ENCODE measurements at places on chromosomes 16 and 17.

DNA sequence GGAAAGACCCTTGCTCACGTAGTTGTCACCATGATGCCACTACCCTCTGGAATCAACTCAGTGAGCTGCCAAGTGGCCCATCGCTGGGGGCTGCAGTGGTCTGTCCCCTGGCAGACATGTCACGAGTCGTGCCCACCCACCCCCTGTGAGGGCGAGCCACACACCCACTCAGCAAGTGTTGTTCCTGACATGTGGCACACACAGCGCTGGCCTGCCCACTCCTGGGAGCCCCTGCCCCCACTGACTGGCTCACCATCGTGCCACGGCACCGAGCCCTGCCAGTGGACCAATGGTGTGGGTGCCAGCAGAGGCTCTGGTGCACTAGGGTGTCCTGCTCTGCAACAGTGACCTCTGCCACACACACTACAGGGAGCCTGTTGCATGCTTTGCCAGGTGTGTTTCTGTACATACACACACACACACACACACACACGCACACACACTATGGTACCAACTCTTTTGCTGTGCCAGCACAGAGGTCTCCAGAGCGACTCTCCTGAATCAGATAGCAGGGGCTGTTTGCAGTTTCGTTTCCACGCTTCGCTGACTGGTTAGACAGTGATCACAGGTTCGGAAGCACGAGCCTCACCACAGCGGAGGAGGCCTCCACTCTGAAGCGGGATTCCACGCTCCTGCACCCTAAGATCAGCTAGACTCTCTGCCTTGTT, 7.7 kb downstream of the RTN4RL1 start:
- DNase-seq, result no peak

DNA sequence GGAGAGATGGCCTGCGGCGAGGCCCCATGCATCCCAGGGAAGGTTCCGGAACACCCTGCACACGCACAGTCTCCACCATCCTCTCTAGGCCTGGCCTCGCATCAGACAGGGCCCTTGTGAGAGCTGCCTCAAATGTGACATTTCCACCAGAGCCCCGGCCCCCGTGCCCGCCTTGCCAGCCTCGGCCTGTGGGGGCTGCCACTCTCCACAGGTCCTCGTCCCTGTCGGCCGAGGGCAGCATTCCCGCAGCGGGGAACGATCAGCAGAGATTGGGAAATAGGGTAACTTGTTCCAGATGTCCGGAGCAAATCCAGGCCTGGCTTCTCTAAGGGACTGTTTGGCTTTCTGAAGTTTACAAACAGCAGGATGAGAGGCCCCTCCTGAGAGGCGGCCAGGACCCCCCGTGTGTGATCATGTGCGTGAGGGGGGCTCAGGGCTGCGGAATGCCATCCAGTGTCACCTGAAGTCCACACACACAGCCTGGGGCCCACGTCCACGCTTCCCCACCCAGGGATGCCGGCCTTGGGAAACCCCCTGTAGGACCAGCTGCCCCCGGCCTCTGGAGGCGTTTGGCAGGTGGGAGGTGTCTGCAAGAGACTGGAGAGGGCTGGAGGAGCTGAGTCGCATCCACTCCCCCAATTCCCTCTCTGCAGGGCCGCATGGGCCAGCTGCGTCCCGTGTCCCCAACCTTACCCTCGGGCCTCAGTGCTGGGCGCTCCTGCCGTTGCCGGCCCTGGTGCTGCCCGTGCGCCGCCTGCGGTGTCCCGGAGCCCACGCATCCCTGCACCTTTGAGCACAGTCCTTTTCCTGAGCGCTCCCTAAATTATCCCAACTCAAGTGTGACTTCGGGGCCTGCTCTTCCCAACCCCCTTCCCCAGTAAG, 70.4 kb downstream of the ZDHHC7 start:
- DNase-seq, result no peak

DNA sequence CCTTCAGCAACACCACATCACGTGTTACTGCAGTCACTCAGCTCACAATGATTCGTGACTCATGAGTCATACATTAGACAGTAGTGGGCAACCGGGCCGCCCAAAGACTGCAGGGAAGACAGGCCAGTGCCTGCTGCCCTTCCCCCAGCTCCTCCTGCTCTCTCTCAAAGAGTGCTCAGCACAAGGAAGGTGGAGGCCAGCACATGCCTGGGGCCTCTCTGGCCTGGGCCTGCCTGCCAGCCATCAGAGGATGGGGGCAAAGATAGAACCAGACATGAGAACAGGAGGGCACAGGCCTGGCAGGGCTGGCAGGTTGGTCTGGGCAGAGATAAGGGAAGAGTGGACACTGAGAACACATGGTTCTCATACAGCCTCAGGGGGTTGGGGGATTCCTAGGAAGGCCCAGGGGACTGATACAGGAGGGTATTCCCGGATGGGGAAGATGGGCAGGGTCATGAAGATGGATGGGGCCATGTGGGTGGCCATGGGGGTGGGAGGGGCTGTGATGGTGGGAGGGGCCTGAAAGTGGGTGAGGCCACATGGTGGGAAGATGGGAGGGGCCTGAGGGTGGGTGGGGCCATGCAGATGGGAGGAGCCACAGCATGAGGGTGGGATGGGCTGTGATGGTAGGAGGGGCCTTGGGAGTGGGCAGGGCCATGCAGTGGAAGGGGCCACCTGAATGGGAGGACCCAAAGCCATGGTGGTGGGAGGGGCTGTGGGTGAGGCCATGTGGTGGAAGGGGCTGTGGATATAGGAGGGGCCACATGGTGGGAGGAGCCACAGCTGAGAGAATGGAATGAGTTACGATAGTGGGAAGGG, 29.0 kb downstream of the KATNB1 start:
- DNase-seq, result peak; percentile 84

- no peak for DNase-seq
Observed at GRCh38 chr17:57264250-57264649, 7.9 kb downstream of the MSI2 start.

DNA sequence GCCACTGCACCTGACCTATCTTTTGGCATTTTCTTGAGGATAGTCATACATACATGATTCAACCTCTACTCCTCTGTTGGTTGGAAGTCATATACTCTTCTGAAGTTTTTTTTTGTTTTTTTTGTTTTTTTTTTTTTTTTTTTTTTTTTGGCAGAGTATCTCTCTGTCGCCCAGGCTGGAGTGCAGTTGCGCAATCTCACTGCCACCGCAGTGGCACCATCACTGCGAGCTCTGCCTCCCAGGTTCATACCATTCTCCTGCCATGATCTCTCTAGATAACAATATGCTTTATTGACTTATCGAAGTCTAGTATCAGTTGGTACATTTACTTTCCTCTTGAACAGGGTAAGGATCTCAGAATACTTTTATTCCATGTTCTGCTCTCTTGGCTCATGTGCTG, 224.2 kb upstream of the WSCD1 start:
- no peak for DNase-seq

- peak; percentile 62 for DNase-seq
Observed at GRCh38 chr17:28405632-28406472, at the start of gene SLC46A1. Gene SLC46A1, minus strand, starts transcription at chr17:28406212. Its CDS starts 98 bp downstream, at chr17:28406114.

GRCh38 chr17:37067555-37068111, 118.9 kb downstream of the AATF start:
- peak; percentile 90 for DNase-seq

DNA sequence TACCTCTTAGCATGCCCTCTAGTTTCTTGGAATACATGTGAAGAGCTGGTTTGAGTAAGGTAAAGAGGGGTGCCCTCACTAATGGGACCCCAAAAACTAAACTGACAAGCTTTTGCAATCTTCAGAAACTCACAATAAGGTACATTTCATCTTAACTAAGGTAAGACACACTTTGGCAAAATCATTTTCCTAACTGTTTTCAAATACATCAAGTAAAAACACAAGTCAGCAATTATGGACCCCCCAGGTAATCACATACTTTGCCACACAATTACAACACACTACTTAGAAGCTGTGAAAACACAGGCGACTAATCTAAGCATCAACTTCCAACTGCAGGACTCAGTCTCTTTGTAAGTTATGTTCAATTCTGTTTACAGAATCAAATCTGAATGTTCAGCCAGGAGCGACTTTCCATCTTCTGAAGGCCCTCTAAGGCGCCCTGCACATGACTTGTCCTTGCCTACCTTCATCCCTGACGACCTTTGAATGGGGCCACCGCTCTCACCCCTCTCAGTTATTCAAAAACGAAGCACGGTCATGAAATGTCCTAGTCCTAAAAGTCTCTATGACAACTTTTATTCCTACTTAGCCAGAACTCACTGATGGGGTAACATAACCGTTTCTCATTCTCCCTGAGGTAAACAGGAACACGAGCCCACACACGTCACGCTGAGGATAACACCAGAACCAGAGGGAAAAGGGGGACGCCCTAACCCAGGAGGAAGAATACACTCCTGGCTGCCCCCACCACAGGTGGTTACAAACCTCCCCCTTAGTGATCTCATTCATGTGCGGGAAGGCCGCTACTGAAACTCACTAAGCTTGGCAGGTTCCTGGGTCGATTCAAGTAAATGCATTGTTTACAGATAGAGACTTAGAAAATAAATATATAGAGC, 5.5 kb downstream of the CREBBP start:
- no peak for DNase-seq

GRCh38 chr17:76527430-76528111, 9.9 kb downstream of the CYGB start:
- DNase-seq, result peak; percentile 83

DNA sequence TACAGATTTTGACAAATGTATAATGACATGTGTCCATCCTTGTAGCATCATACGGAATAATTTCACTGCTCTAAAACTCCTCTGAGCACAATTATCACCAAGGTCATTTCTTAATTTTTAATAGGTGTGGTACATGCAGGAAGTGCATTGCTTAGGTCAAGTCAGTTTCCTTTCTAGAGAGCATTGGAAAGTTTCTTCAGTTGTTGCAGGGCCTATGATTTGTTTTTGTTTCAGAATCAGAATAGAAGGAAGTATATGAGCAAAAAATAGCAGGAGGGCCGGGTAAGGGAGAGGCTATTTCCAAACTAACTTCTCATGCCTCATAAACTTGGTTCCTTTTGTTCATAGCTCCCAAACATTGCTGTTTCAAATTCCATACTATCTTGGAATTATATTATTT, 24.0 kb upstream of the SLFN5 start:
- no peak for DNase-seq

GRCh38 chr17:29401258-29401657, 11.1 kb downstream of the TAOK1 start:
- DNase-seq, result no peak

GRCh38 chr16:1481906-1482835, 6.6 kb downstream of the PTX4 start:
- no peak for DNase-seq

- DNase-seq, result peak; percentile 46
Observed at GRCh38 chr17:55717898-55718735, 4.5 kb downstream of the TMEM100 start.

DNA sequence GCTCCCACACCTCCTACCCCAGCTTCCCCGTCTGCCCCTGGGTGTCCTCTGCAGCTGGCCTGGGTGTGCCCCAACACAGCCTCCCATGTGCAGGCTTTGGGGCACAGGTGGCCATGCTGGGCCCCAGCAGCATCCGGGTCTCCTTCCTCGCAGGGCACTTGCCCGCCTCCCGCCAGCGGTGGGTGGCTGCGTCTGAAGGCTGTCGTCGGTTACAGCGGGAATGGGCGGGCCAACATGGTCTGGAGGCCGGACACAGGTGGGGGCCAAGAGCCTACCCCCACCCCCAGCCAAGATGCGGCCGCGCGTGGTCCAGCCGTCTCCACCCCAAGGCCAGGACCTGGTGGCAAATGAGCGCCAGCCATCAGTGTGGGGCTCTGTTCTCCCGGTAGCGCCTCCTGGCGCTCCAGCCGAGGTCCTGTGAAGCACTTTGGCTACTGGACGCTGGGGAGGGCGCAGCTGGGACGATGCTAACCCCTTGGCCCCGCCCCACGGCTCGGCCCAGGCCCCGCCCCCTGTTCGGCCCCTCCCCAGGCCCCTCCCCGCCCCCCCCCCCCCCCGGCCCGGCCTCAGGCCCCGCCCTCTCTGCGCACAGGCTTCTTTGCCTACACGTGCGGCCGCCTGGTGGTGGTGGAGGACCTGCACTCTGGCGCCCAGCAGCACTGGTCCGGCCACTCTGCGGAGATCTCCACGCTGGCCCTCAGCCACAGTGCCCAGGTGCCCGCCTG, 7.3 kb upstream of the RHOT2 start:
- peak; percentile 58 for DNase-seq

GRCh38 chr17:58703137-58703915, 10.9 kb downstream of the RAD51C start:
- DNase-seq, result no peak

DNA sequence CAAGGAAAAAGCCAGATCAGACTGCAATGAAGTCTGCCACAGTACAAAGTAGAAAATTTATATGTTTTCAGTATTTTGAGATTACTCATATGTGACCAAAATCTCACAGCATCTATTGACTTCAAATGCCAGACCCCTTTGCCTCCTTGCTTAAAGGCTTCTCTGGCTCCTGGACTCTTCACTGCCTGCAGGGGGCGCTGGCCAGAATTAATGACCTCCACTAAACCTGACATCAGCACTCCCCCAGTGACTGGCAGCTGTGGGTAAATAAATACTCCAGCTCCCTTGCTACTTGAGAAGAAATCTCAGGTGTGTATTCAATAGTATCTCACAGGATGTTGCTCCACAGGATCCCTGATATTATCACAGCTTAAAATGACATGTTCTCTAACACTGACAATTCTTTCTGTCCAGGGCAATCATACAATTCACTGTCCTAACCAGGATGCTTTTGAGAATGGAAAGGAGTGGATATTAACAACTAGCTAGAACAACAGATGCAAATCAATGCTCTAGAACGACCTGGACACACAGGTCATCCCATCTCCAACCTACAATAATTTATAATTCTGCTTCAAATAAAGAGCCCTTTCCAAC, 4.0 kb downstream of the BECN1 start:
- DNase-seq, result peak; percentile 64

DNA sequence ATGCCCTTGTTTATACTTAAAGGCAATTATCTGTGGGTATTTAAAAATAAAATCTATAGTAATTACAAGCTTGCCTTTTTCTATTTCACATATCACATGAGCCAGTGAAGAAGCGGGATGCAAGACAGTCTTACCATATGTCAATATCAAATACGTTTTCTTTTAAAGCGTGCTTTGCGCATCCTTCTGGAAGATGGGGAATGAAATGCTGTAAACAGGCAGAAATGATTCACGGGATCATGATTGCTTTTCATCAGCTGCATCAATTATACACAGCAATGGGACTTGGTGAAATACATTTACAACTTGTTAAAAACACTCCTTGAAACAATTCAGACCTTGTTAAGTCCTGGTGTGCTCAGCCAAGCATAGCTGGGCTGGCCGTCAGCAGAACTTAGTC, 72.5 kb downstream of the WSCD1 start:
- no peak for DNase-seq

GRCh38 chr17:49379926-49380325, 17.9 kb upstream of the ZNF652 start:
- DNase-seq, result no peak

- no peak for DNase-seq
Observed at GRCh38 chr16:2774161-2774891, 2.8 kb downstream of the ELOB start.

- peak; percentile 78 for DNase-seq
Observed at GRCh38 chr17:29566473-29567303, at the start of gene ABHD15. Gene ABHD15, minus strand, starts transcription at chr17:29567037. Its CDS starts 71 bp downstream, at chr17:29566966.

GRCh38 chr17:72295916-72296315, 175.1 kb downstream of the SOX9 start:
- no peak for DNase-seq

- no peak for DNase-seq
Observed at GRCh38 chr16:17321824-17322223, 148.9 kb downstream of the XYLT1 start.

Data from SW480 (cell line).